ENCODE measurements at places on chromosomes 7 and 10.

- DNase-seq, result no peak
Measured at GRCh38 chr7:36084485-36085091, 68.5 kb upstream of the EEPD1 start.

GRCh38 chr10:78864761-78865537, 203.8 kb upstream of the ZMIZ1 start:
- DNase-seq, result no peak

DNA sequence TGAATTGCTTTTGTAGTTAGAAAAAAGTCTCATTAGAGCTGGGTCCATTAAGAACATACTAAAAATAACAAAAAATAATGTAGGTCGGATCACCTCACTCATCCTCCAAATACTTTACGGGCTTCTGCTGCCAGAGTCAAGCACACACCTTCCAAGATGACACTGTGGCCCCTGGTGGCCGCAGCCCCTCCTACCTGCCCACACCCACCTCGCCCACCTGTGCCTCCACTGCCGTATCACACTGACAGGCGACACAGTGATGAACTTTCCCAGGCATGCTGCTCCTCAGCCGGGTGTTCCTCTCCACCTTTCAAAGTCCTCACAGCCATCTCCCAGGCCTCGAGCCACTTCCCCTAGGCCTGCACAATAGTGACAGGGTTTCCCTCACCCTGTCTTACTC, 60.9 kb downstream of the STK17A start:
- DNase-seq, result no peak

DNA sequence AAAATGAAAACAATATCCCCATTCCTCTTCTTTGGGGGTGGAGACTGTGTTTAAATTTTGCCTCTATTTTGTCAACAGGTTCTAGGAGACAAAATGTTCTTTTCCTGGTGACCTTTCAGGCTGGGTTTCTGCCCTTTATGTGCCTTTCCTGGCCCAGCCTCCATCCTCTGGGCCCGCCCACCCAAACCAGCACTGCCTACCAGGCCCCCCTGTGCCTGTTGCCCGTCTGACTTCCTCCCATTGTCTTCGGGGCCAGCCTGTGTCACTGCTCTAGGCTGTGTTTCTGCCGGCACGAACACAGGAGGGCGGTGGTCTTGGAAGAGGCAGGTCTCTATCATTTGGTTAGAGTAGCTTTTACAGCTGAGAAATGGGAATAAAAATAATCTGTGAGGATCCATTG, 13.9 kb downstream of the TSPAN14 start:
- no peak for DNase-seq

DNA sequence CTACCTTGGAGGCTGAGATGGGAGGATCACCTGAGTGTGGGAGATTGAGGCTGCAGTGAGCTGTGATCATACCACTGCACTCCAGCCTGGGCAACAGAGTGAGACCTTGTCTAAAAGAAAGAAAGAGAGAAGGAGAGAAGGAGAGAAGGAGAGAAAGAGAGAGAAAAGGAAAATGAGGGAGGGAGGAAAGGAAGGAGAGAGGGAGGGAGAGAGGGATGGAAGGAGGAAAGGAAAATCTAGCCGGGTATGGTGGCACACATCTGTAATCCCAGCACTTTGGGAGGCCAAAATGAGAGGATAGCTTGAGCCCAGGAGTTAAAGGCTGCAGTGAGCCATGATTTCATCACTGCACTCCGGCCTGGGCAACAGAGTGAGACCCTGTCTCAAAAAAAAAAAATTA, 42.9 kb upstream of the GTF2IRD1 start:
- no peak for DNase-seq
